ENCODE measurements at places on chromosomes 3 and 15.
A peak's percentile ranks its signal among the peaks of the same experiment; 100 is the strongest.

GRCh38 chr3:35800960-35801459, 161.7 kb downstream of the ARPP21 start:
- DNase-seq, result no peak

- no peak for DNase-seq
Observed at GRCh38 chr3:196108075-196108743, 26.3 kb upstream of the TFRC start.

- no peak for DNase-seq
Observed at GRCh38 chr3:126454437-126455198, 21.1 kb downstream of the ZXDC start.

GRCh38 chr3:49260806-49261324, 16.2 kb downstream of the C3orf62 start:
- DNase-seq, result no peak

DNA sequence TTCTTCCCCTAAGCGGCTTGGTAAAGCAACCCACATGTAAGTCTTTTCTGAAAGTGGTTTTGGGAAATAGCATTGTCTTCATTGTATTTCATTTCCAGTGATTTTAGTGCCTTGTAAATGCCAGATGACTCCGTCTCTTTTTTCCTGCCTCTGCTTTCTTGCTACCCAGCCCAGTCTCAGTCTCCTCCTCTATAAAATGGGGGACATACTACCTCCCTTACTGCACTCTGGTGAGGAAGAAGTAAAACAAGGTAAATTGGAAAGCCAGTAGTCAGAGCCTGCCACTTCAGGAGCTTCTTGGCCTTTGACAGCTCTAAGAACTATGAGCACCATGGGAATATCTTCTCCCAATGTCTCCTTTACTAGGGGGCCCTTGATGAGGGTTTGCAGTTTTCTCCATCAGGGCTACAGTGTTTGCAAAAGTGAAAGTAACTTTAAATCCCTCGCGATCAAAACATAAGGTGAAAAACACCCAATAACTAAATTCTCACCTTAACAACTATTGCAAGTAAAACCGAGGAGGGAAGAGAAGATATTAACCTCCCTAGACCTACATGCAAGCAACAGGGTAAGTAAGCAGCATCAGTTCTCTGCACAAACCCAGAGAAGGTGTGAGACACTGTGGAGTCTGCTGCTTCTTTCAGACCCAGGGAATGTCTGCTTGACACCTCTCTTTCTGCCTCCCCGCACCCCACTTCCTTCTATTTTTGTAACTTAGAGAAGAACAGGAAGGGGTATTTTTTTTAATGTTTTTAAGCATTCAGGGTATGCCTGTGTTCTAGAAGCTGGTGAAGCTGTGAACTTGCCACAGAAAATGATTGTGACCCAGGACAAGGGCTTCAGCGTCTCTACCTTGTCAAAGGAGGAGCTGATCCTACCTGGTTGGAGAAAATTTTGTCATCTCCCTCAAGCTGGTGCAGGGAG, 159.1 kb upstream of the EOMES start:
- peak; percentile 11 for DNase-seq

GRCh38 chr3:61505197-61505596, 56.2 kb upstream of the PTPRG start:
- DNase-seq, result no peak

GRCh38 chr3:72340476-72341379, 507.5 kb downstream of the SHQ1 start:
- no peak for DNase-seq

- DNase-seq, result no peak
Observed at GRCh38 chr3:122964811-122965210, 62.8 kb downstream of the SEMA5B start.

DNA sequence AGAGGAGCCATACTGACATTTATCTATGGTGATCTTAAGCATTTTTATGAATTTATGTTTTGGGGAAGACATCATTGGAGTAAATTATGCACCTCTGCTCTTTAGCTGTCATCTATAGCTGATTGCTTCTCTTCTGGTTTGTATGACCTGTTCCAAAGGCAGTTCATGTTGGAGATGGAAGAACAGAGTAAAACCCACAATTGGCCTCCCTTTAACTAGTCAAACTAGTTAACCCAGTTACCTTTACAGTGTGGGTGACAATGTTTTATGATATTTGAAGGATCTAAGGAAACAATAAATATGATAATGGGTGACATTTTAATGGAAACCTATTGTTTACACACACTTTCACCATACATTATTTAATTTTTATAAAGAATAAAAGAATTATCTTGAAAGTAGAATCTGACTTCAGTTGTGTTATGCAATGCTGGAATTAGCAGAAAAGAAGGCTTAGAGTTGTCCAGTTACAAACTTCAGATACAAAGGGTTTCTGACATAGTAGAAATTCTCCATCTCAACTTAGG, 263.5 kb downstream of the NFKBIZ start:
- DNase-seq, result no peak

GRCh38 chr15:77807115-77807514, 174.4 kb upstream of the LINGO1 start:
- no peak for DNase-seq

- no peak for DNase-seq
Observed at GRCh38 chr15:73326157-73326556, 42.6 kb downstream of the HCN4 start.

- DNase-seq, result no peak
Observed at GRCh38 chr3:19229086-19229485, 80.8 kb downstream of the KCNH8 start.

- no peak for DNase-seq
Observed at GRCh38 chr3:138803006-138803653, 31.6 kb downstream of the PIK3CB start.

Data from stimulated activated CD8-positive, alpha-beta memory T cell treated with anti-CD3 and anti-CD28 coated beads, Interleukin-2, amount 100 ng/mL, for 1 hour (primary cell).